Frontal cortex (tissue), 4 donors: ENCODE measurements at places on chromosomes 4 and X.

GRCh38 chr4:96039217-96039616, 199.3 kb downstream of the PDHA2 start:
- no peak for DNase-seq

GRCh38 chr4:70749313-70749712, 27.5 kb downstream of the RUFY3 start:
- DNase-seq, result no peak

- DNase-seq, result no peak
Measured at GRCh38 chr4:22090661-22091351, 142.2 kb upstream of the KCNIP4 start.

- DNase-seq, result no peak
Measured at GRCh38 chr4:138865765-138866164, 149.8 kb upstream of the NOCT start.

GRCh38 chrX:155009994-155010472, 12.5 kb downstream of the F8 start:
- no peak for DNase-seq

GRCh38 chrX:52217494-52218160, 32.9 kb downstream of the MAGED4 start:
- no peak for DNase-seq

DNA sequence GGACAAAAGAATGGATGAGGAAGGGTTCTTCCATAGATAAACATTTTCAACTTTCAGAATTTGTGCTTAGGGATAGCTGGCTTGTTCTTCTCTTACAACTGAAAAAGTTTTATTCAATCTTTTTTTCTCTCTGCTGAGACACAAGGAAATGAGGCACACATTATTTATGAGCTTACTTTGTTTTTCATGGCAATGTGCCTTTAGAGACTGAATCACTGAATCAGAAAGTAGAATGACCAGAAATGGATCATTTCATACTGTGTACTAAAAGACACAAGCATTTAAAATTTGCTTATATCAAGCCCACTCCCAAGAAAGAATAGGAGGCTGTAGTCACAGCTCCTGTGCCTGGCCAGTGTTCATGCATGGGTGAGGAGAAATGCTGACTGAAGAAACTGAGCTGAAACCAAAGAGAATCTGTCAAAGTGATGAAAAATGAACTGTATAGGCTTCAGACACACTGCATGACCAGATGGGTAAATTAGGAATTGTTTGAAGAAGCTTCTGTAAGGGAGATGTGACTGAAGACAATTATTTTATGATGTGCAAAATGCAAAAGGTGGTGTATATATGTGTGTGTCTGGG, 413.8 kb downstream of the RAPGEF2 start:
- no peak for DNase-seq

GRCh38 chr4:88908003-88908402, 149.0 kb downstream of the FAM13A start:
- DNase-seq, result no peak

GRCh38 chr4:25863347-25863784, 578 bp upstream of the SEL1L3 start:
- DNase-seq, result no peak

- peak; percentile 7 for DNase-seq
Measured at GRCh38 chr4:109406337-109406931, 27.2 kb upstream of the SEC24B start.

DNA sequence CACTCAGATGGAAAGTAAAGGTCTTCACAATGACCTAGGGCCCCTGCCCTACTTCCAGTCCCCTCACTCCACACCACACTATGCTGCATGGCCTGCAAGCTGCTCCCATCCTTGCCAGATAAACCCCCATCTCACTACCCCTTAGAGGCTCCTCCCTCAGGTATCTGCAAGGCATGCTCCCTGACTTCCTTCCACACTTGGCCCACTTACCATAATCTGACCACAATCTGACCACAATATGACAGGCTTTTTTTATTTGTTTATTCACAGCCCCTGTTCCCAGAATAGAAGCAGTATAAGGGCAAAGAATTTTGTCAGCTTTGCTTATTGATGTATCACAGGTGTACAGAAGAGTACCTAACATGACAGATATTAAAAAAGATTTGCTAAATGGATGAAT, 124.7 kb downstream of the CAMK2D start:
- no peak for DNase-seq

GRCh38 chr4:124964251-124964650, 251.7 kb upstream of the ANKRD50 start:
- no peak for DNase-seq

GRCh38 chr4:44231006-44231405, 217.6 kb downstream of the KCTD8 start:
- no peak for DNase-seq

DNA sequence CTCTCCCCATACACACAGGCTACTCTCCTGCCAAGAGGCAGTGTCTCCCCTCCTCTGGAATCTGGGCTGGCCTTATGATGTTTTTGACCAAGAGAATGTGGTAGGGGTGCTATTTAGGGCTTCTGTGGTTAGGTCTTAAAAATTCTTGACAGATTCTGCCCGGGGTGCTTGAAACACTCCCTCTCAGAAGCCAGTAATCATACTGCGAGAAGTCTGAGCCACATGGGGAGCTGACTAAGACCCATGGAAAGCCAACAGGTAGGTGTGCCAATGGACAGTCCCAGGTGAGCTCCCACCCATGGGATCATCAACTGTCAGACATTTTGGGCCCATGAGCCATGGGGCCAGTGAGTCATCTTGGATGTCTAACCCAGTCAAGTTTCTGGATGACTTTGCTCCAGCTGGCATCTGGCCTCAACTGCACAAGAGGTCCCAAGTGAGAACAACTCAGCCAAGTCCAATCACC, 315.7 kb downstream of the FBXW7 start:
- DNase-seq, result no peak

- DNase-seq, result no peak
Measured at GRCh38 chrX:58044130-58044529, 133.9 kb upstream of the ZXDA start.

- no peak for DNase-seq
Measured at GRCh38 chr4:86980230-86980629, 45.4 kb downstream of the AFF1 start.

DNA sequence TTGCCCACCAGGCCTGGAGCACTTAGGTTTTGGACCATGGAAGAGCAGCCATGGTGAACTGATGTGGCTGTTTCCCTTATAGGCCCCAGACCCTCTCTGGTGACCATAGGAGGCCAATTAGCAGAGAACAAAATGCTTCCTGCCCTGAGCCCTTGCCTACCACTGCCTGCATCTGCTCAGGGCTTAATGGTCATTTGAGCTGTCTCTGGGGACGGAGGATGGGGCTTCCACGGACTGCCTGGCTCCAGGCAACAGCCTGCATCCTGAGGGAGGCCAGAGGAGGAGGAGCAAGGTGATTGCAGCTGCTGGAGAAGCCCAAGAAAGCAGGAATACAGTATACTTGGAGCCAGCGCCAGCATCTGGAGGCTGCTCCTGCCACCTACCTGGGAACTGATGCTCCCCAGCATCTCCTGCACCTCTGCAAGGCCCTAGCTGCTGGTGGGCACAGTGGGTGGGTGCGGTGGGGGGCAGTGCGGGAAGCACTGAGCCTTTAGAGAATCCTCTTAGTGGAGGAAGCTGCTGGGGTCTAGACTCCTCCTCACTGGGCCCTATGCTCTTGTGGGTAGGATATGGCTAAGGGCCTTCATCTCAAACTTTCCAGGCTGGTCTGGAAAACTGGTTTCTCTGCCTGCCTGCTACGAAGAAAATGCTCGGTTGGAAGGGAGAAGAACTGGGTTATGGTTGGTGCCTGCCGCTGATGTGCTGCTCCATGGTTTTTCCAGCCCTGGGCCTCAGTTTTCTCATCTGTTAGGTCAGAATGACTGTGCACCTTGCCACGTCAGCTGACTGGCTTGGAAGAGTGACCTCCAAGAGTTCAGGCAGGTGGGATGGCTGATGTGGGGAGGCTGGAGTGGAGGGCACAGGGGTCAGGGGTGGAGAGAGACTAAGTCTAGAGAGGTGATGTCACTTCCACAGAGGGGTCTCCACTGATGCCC, 158.8 kb upstream of the PJA1 start:
- DNase-seq, result no peak

- DNase-seq, result no peak
Measured at GRCh38 chrX:38595801-38596200, 34.5 kb downstream of the TSPAN7 start.

DNA sequence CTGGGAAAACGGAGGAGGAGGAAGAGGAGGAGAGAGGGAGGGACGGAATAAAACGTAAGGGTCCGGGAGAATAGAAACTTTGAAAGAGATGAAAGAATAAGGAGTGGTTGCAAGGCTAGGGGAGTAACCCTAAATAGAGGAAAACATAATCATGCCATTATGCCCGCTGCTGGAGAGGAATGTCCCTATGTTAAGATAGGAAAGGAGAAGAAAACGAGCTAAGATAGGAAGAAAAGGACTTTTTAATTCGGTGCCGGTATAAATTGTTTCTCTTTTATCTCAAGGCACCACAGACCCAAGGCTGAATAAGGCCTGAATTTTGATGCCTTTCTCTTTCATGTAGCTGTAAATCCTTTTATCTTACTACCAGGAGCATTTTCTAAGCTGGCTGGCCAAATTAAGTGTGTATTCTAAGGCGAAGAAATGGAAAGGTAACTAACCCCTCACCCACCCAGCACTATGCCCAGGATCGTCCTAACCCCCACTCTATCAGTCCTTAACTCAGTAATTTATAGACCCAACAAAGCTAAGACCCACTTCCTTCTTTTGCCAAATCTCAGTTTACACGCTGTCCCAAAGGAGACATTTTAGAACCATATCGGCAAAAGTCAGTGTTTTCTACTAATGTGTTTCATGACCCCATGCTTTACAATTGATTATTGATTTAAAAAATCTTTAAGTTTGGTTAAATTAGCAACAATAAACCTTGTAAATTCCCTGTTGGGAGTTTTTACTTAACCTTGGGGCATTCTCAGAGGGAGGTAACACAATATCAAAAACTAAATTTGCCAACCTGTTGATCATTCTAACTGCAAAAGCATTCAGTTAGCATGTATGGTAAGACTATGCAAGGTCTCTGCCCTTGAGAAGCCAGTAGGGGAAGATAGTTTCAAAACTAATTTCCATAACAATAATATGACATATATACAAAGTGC, 1.1 kb upstream of the CUL4B start:
- no peak for DNase-seq

DNA sequence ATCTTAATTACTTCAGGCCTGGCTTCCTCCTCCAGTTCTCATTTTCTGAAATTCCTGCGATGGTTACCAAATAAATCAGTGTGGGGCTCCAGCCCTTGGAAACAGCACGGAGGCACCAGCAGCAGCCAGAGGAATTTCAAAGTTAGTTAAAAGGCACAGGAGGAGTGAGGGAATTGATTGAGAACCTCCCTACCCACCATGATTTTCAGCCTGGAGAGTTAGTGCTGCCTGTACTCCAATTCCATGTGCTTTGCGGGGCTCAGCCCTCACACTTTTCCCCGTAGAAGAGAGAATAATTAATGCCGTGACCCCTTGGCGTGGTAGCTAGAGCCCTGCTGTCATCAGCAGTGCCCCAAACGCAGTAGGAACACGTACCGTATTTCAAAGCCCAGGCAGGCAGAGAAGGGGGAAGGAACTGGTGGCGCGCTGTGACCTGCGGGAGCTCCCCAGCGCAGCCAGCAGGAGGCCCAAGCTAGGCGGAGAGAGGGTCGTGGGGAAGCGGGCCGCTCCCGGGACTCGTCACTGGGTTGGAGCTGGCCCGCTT, 84.0 kb upstream of the IGFBP7 start:
- DNase-seq, result no peak
